ENCODE measurements at places on chromosomes 2 and 18.

DNA sequence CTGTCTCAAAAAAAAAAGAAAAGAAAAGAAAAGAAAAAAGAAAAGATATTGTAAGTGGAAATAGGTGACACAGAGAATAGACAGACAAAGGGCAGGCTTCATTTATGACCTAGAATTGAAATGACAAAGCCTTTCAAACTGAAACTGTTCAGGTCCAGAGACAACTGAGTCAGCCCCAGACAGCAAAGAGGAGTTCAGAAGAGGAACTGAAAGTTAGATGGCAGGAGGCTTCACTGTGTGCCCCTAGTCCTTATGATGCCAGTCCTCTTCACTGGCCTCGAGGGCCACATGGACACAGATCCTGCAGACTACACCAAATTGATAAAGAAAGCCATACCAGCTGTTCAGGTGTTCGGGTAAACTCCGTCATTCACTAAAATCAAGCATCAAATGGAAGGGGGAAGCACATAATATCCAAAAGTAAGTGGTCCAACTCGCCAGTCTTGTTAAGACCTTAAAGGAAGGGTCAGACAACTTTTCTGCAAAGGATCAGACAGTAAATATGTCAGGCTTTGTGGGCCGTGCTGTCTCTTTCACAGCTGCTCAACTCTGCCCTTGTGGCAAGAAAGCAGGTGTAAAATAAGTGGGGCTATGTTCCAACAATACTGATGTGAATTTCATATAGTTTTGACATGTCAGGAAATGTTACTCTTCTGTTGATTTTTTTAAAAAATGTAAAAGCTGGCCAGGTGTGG lies 231.9 kb upstream of the MGAT5 start:
- no peak for DNase-seq

DNA sequence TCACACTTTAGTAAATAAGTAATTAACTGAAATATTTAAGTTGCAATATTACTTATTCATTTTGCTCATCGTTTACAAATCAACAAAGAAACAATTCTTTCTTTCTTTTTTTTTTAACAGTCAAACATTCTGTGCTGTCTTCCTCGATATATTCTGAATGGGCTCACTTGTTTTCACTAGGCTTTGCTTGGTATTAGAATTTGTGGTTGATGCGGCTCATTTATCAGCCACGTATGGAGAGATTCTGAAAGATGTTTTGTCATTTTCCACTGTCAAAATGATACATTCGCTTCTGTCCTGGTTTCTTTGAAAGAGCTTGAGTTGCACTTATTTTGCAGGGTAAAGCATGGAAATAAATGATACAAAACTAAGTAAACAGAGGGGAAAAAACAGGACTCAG lies 323.7 kb downstream of the LRRTM1 start:
- DNase-seq = no peak

- no peak for DNase-seq
These were observed 19.7 kb upstream of the MYCN start for GRCh38 chr2:15920696-15921095.

GRCh38 chr2:65782996-65783650 lies 350.7 kb upstream of the SPRED2 start:
- no peak for DNase-seq

- no peak for DNase-seq
These were observed 132.2 kb upstream of the GULP1 start for GRCh38 chr2:188159484-188159883.

DNA sequence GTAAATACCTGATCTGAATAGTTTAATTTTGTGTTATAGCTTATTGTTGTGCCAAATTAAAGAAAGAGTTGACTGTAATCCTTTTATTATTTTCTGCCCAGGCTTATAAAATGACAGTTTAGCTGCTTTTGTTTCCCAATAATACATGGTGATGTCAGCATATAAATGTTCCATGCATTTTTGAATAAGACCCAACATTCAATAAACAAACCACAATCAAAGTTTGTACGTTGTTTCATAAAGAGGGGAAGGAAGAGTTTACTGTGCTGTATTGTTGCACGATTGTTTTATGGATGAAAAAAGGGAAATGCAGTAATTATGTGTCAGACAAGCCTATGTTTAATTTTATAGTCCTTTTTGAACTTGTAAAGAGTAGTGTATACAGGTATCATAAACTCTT lies 177.2 kb upstream of the SCN7A start:
- no peak for DNase-seq

- peak; percentile 3 for DNase-seq
These were observed 28.9 kb upstream of the IER3IP1 start for GRCh38 chr18:47204908-47205522.

DNA sequence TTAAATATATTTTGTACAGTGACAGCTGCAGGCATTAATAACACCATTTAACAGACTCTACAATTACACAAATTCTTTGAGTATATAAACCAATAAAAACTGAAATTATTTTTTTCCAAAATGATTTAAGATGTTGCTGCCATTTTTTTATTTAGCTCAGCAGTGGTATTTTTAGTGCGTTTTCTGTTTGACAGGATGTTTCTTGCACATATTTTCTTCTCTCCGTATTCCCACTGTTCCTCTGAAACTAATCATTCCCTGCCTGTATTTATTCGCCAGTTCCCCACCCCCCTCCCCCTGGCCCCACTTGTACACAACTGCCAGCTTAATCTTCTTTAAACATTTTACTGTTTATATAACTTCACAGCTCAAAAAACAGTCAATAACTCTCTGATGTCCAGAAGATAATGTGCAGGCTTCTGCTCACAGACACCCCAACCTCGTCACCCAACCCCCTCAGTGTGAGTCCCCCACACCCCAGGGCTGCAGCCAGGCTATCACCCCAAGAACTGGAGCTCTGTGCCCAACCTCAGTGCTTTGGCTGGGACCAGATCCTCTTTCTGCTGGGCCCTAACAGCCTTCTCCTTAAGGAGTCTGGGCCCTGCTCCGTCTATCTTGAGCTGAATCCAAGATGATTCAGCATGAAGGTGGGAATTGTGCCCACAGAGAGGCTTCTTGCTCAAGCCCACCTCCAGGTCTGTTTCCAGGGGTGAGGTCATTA lies 41.6 kb upstream of the MAP4K4 start:
- DNase-seq = peak; percentile 45

DNA sequence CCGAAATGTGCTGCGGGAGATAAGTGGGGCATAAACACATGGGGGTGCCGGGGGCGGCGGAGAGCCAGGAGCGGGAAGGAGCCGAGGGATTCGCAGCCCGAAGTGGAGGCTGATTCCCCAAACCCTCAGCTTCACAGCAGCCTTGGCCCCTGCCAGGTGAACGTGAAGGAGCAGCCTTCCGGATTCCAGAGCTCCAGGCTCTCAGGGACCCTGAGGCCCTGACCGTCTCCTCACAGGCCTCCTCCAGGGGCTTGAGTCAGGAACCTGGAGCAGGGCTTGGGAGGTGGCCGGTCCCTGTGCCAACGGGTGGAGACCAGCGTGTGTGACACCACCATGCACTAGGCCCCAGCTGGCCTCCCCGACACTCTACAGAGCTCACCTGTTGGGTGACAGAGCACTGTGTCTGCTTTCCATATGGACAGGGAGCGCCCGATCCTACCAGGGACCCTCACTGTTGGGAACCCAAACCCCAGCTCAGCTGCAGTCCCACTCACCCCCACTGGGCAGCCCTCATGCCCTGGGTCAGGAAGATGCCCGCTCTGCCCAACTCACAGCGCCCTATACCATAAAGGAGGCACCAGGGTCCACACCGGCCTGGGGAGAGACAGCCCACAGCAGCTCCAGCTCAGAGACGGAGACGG lies 117.6 kb upstream of the OTOS start:
- DNase-seq = no peak

DNA sequence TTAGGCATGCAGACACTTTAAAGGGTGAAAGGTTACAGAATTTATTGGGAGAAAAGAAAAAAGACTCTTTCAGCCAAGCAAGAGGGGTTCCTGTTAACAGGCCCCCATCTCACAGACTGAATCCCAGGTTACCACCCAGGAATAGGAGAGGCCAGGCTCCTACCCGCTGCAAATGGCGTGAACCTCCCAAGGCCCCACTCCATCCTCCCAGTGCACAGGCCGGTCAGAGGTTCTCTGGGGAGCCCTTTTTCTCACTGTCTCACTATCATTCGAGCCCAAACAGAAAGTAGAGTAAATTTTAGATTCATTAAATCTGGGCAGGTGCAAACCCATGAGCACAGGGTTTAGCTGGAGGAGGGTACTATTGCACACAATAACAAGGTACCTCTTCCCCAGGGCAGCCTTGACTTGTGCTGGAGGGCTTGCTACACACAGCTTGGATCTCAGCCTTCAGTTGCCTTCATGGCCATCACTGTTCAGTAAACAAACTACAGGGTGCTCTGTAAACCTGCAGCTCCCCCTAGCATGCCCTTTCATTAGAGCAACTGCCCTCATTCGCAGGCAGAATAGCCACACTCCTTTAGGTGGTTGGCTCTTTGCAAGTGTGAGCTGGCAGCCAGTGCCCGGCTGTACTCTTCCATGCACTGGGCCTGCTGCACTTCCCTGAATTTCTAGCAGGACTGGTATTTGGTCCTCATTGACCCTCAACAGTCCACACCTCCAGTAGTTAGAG lies 7.3 kb upstream of the PLEK start:
- peak; percentile 18 for DNase-seq

DNA sequence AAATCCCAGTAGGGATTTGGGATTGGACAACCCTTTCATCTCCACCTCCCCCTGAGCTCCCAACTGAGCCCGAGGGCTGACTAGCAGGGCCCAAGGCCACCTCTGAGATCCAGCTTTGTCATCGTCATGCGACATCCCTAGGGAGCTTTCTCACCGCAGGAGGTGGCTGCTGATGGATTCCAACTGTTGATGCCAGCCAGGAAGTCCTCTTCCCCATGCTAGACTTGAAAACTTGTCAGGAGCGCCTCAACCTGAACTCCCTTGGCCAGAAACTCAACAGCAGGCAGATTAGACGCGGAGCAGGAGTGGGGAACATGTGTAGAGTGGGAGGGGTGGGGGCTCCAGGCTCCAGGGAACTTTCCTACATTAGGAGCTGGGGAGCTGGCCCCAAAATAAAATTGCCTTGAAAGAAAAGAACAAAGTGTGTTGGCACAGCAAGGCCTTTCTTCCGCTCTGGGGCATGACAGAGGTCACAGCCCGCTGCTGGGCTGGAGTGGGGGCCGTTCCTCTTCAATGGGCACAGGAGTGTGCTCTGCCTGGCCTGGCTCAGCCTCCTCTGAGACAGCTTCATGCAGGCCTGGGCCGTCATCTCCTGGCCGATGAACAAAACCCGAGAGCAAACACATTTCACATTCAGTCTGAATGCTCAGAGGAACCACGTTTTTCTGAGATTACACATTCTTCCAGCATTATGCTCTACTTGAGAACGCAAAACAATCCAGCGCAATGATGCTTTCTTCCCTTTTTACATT lies 34.5 kb downstream of the EMILIN2 start:
- peak; percentile 78 for DNase-seq

- DNase-seq = peak; percentile 45
These were observed 80.2 kb downstream of the SLC8A1 start for GRCh38 chr2:40371525-40372282.

- DNase-seq = no peak
These were observed 19.2 kb downstream of the ITGA6 start for GRCh38 chr2:172446474-172447063.

DNA sequence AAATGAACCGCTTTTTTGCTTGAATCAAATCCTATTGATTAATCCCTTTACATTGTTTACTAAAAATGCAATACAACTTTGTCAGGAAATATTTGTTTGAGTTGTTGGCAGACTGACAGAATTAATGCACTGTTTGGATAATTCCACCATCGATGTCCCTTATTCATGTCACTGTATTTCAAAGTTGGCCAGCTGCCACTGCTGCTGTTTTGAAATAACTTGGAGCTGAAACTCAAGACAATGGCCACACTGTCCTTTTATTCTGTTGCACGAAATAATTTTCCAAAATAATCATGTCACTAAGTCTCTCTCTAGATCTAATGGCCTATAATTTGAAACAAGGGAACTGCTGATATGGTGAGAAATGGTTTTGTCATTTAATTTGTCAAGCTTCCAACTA lies 55.2 kb upstream of the PAX3 start:
- DNase-seq = no peak

DNA sequence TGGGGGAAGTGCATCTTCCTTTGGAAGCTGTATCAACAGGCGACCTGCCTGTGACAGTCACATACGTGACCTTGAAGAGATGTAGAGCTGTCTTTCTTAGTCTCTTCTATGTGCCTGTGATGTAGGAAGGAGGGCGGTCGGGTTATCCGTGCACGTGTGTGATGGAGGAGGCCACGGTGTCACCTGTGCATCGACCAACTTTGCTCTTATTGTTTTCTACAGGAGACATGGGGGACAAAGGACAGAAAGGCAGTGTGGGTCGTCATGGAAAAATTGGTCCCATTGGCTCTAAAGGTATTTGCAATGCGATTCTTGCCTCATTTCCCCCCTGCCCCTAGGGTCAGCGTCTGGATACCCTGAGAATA lies 20.7 kb upstream of the ALLC start:
- no peak for DNase-seq

DNA sequence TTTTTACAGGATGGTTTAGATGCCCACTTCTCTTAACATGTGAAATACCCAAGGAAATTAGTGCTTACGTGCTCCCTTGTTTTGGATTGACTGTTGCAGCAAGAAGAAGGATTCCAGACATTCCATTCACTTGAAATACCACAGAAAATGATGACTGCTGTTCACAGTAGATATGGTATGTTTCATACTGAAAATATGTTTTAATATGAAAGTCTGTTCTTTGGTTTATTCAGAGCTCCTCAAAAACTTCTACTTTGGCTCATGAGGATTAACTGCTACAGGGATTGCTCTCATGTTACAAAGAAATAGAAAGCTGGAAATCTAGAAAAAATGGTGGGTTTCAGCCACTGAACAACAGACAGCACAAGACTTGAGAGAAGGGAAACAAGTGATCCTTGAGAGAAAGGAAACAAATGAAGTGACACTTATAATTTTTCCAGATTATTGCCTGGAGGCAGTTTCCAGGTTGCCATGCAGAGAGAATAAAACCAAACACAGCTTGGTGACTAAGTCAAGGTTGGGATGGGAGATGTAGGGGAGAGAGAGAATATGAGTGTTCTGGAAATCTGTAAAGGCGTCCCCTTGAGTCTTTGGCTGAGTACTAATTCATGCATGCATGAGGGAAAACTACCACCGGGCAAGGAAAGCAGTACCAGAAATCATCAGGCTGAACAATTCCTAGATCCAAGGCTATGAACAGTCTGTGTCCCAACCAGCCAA lies 348.1 kb downstream of the CLIP4 start:
- DNase-seq = peak; percentile 61

DNA sequence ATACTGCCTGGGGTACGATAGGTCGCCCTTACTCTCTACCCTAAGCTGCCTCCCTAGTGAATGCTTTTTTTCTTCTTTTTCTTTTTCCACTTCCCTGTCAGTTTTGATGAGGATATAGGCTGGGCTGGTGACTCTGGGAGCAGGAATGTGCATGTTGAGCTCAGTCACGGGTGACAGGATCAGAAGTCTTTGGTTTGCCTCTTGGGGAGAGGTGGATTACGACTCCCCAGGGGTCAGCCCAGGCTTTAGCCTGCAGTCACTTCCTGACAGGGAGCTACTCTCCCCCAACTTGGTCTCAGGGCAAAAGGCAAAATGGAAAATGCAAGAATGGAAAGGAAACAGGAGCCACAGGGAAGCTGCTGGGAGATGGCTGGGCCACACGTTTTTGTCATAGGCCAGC lies 57.3 kb downstream of the THNSL2 start:
- DNase-seq = no peak

GRCh38 chr2:104758199-104758620 lies 95.7 kb upstream of the POU3F3 start:
- DNase-seq = no peak
